ENCODE measurements at places on chromosomes 6 and 20.

GRCh38 chr6:105952772-105953690, 133.1 kb upstream of the PRDM1 start:
- DNase-seq: no peak

DNA sequence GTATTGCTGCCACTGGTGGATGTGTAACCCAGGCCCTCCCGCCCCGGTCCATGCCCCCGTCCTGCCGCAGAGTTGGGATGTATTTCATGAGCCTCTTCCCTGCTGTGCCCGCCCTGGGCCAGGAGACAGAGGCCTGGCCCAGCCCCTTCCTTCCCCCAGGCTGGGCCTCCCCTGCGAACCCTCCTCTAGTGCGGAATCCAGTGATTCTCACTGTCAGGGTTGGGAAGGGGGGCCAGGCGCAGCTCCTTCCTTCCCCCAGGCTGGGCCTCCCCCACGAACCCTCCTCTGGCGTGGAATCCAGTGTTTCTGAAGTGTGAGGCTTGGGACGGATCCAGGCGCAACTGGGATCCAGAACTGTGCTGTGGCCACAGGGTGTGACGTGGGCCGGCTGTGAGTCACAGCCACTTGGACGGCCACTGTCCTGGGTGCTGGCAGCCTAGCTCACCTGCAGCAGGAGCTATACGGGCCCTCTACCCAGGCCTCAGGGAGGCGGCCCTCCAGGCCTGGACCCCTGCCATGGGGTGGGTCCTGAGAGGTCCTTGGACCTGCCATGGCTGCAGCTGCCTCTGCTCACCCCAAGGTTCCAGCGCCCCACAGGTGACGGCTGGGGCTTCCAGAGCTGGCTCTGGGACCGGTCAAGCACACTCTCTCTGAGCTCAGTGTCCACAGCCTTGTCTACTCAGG, 28.3 kb downstream of the COL20A1 start:
- no peak for DNase-seq

- DNase-seq: no peak
Measured at GRCh38 chr20:61576372-61576771, 324.3 kb downstream of the CDH4 start.

- DNase-seq: no peak
Measured at GRCh38 chr6:114153448-114153847, 182.5 kb upstream of the HDAC2 start.

- DNase-seq: no peak
Measured at GRCh38 chr6:111952821-111953540, 79.7 kb upstream of the FYN start.

- no peak for DNase-seq
Measured at GRCh38 chr20:15716256-15716655, 857.0 kb downstream of the KIF16B start.

- no peak for DNase-seq
Measured at GRCh38 chr6:112311950-112312547, 35.1 kb upstream of the RFPL4B start.

- no peak for DNase-seq
Measured at GRCh38 chr20:1479831-1480595, 11.2 kb downstream of the SIRPB2 start.

DNA sequence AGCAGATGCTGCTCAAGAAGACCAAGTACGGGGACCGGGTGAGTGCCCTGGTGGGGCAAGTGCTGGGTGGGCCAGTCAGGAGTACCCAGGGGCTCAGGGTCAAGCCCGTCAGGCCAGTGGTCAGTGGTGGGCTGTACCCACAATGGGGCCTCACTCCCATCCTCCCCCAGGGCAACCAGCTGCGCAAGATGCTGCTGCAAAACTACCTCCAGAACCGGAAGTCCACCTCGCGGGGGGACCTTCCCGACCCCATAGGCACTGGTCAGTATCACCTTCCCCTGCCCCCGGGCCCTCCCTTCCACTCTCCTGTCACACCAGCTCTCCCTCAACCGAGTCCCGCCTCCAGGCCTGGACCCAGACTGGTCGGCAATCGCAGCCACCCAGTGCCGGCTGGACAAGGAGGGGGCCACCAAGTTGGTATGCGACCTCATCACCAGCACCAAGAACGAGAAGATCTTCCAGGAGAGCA, 27.0 kb downstream of the UQCC2 start:
- DNase-seq: no peak

GRCh38 chr20:37144856-37145404, 34.2 kb upstream of the RPN2 start:
- DNase-seq: no peak

GRCh38 chr6:15715060-15715459, 52.2 kb upstream of the DTNBP1 start:
- DNase-seq: no peak

DNA sequence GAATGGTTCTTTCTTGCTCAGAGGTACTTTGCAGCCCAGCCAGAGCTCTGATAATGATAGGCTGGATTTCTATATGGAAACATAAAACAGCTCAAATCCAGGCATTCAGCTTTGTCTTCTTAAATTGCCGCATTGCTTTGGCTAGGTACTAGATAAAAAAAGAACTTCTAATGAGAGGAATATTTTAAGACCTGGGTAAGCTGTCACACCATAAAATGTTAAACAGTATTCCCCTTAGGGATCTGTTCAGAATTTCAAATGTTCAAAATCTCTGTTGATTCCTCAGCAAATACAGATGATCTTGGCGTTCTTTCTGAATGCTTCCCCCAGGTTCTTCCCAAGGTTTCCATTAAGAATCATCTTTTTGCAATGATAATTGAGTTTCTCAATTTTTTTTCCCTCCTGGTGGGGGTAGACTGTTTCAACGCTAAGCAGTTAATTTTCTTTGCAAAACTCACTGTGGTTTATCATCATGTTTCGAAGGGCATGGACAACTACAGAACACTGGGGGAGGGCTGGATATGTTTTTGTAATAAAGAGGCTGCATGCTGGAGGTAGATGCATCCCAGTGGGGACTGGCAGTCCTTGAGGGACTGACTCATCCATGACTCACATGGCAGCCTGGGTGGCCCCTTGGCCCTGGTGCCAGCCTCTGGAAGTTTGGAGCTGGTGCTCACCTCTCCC, 31.0 kb downstream of the TIAM2 start:
- no peak for DNase-seq

- DNase-seq: no peak
Measured at GRCh38 chr20:37376324-37376723, 30.4 kb downstream of the SRC start.

GRCh38 chr6:163659803-163660202, 245.3 kb downstream of the QKI start:
- DNase-seq: no peak

GRCh38 chr6:94559829-94560537, 1017.4 kb upstream of the MANEA start:
- DNase-seq: no peak
